GM12892 (cell line): ENCODE measurements at places on chromosomes 2 and 18.
A peak's percentile ranks its signal among the peaks of the same experiment; 100 is the strongest.

- DNase-seq = no peak
These were observed 7.5 kb upstream of the KDSR start for GRCh38 chr18:63374540-63374939.

GRCh38 chr18:68509902-68510301 lies 205.0 kb downstream of the TMX3 start:
- no peak for DNase-seq

DNA sequence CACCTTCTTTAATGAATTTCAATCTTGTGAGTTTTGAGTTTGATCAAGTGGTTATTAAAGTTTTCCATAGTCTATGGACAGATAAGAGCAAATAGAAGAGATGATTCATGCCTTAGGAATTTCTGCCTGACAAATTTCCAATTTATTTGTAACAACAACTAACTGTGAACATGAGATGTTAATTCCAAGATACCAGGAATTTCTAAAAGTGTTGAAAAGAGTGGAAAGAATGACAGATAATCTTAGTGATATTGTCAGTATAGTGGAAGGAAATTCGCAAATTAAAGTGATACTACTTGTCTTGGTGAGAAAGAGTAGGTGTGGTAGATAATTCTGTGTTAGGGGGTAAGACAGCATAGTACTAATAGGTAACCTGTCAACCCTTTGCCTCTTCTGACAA lies 82.4 kb downstream of the AGPS start:
- DNase-seq = no peak

DNA sequence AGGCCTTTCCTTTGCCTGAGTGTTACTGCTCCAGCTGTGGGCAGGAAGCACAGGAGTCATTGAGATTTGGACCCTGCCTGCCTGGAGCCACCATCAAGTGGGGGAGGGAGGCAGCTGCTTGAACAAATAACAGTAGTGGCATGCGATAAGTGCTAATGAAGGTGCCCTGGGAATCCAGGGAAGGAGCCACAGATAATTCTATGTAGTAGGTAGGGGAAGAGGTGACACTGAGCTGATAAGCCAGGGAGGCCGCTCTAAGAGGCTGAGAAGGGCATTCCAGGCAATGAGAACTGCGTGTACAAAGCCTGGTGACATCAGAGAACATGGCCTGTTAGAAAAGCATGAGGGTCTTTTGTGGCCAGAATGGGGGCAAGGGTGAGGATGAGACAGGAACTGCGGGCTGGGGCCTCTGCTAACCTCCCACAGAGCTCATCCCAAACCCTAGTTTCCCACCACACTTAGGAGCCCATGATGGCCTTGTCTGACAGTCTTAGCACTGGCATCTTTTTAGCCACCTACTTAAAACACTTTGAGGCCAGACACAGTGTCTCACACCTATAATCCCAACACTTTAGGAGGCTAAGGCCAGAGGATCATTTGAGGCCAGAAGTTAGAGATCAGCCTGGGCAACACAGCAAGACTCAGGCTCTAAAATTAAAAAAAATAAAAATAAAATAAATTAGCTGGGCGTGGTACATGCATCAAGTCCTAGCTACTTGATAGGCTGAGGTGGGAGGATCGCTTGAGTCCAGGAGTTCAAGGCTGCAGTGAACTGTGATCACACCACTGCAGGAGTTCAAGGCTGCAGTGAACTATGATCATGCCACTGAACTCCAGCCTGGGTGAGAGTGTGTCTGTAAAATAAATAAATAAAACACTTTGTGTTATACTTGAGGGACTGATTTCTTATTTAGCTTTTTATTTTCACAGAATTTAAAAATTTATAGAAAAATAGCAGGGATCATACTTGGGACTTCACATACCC lies 58.9 kb downstream of the TET3 start:
- no peak for DNase-seq

DNA sequence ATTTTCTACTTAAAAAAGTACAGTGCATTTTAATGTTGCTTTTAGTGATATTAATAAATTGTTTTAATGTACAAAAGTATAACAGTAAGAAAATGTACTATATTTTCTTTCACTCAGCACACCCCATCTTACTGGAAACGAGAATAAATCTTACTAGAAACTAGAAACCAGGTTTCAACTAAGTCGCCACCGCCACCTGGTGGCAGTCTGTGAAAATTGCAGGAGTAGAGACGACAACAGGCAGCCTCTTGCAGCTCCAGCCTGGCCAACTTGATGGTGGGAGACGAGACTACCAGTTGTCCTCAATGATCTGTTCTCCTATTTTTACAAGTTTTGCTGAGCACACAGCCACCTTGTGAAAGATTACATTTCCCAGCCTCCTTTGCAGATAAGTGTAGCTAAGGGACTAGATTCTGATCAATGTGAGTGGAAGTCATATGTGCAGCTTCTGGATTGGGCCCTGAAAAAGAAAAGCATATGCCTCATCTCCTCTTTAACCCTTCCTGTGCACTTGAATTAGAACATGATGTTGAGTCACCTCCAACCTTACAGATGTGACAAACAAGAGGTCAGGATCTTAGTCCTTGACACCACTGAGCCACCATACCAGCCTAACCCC lies 8.7 kb downstream of the OTOF start:
- peak; percentile 57 for DNase-seq

GRCh38 chr2:177327009-177327408 lies 62.5 kb upstream of the NFE2L2 start:
- DNase-seq = no peak

DNA sequence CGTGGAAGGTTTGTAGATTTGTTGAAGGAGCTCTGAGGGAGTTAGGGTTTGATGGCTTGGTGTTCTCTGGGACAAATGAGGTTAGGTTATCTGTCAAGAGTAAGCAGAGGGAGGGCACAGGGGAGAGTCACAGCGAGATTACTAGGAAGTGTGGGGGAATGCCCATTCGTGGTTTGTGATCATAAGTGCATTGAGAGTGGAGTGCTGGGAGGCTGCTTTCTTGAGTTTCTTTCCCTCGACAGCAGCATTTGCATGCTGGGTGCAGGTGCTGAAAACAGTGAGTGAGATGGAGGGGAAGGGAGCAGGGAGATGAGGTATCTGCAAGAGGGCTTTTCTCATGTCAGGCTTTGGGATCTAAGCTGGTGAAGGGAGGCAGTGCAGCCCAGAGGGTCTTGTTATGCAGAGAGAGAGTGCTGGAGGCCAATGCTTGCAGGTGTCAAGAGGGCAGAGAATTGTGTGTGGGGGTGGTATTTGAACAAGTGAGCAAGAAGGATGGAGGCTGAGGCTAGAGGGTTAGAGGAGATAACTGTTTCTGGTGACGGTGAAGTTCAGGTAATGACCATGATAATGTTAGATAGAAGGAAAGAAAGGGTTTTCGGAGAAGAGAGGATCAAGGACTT lies 8.8 kb downstream of the RALB start:
- DNase-seq = no peak

GRCh38 chr18:77069931-77070330 lies 62.7 kb downstream of the MBP start:
- no peak for DNase-seq

DNA sequence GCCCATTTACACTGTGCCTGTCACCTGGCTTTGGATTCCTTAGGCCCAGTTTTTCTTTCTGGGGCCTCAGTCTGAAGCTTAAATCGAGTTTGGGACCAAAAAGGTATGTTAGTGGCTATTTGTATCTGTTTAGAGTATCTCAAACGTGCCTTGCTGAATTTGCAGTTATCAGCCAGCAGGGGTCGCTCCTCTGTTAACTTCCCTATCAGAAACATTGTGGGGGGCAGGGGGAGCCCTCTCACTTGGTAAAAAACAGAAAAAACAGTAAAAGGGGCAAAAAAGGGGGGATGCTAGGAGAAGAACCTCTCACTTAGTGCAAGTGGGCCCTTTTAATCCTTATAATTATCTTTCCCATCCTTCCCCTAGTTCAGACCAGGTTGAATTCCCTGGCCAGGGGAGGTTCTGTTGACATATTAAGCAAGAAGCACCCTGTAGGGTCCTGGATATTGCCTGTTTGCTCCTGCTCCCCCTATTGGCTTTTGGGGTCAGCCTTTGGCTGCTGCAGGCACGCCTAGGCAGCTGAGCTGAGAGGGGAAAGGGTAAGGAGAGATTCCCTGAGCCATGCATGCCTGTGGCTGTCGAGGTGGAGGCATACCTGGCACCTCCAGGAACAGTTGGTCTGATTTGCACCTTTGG lies 8.8 kb upstream of the IFIH1 start:
- no peak for DNase-seq

DNA sequence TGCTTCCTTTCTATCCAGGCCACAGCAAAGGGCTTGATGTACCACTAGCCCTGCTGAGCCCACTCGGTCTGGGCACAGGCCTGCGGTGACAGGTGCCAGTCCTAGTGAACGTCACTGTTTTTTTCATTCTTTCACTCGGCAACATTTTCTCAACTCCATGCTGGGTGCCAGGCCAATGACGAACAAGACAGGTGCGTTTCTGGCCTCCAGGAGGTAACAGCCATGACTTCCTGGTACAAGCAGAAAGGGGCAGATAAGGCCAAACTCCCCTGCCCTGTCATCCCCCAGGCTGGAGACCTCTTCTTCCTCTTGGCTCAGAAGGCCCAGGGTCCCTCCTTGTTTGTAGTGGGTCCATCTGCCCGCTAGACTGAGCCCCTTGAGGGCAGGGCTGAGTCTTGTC lies 55.7 kb upstream of the OTOF start:
- DNase-seq = no peak

DNA sequence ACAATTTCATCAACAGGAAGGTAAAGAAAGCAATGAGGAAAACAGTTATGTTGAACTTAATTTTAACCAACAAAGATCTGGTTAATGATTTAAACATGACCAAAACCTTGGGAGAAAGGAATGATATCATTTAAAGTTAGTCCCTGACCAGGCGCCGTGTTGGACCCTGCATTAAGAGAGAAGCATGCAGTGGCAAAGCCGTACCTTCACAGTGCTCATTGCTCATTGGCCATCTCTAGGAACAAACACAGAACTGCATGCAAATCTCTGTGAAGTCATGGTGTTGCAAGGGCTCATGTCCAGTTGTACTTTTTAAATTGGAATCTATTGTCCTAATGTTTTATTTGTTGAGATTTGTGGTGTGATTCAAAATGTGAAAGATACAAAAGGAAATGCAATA lies 12.0 kb upstream of the SRBD1 start:
- no peak for DNase-seq

GRCh38 chr18:9762526-9762925 lies 54.4 kb downstream of the RAB31 start:
- DNase-seq = no peak

GRCh38 chr2:169034256-169034655 lies 3.1 kb upstream of the ABCB11 start:
- DNase-seq = no peak

GRCh38 chr2:227607941-227608340 lies 6.7 kb downstream of the SCYGR3 start:
- no peak for DNase-seq

DNA sequence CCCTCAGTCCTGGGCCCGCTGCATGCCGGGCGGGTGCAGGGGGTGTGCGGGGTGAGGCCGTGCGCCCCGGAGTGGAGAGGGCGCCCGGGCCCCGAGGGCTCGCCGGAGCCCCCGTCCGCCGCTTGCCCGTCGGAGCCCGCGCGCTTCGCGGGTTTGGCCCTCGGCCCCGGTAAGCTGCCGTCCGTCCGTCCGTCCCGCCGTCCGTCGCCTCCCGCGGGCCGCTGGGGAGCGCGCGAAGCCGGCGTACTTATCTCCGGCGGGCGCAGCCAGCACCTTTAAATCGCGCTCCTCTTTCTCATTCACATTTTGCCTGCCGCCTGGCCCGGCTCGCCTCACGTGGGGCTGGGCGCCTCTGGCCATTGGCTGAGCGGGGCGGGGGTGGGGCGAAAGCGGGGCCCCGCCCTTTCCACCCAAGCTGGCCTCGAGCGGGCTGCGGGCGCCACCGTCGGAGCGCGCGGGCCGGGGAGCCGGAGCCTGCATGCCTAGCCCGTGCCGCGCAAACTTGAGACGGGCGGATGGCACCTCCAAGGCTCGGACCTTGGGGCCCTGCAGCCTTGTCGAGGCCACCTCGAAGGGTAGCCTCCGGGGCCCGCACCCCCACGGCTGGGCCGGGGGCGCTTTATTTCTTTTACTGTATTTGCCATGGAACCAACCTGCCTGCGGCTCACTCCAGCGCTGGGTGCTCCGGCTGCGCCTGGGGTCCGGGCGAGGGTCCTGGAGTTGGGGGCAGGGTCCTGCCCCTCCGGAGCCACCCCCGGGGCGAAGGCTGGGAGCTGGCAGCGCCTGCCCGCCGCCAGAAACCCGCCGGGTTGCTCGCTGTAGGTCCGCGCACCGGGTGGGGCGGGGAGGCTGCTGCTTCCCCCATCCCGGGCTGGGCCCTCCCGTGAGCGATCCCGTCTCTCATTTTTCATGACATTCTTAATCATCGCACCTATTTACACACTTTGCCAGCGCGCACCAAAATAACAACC lies at the start of gene GBX2:
Gene GBX2, minus strand, starts transcription at position 277 of the 971 bp plus-strand sequence. CDS start 415 bp downstream, outside the sequence.
- DNase-seq = no peak

GRCh38 chr18:11224153-11224552 lies 74.8 kb upstream of the PIEZO2 start:
- no peak for DNase-seq

GRCh38 chr2:111121828-111122630 lies 1.3 kb downstream of the BCL2L11 start:
- DNase-seq = peak; percentile 72

DNA sequence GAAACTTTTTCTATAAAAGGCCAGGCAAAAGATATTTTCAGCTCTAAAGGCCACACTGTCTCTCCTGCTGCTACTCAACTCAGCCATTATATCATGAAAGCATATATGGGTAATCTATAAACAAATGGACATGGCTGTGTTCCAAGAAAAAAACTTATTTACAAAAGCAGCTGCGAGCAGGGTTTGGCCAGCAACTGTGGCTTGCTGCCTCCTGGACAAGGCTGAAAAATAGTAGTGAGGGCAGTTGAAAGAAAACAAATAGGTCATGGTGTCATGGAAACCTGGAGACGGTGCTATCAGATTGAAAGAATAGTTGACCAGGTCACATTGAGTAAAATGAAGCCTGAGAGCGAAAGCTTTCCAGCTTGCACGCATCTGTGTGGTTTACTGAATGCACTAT lies 89.2 kb upstream of the LRATD1 start:
- DNase-seq = no peak

DNA sequence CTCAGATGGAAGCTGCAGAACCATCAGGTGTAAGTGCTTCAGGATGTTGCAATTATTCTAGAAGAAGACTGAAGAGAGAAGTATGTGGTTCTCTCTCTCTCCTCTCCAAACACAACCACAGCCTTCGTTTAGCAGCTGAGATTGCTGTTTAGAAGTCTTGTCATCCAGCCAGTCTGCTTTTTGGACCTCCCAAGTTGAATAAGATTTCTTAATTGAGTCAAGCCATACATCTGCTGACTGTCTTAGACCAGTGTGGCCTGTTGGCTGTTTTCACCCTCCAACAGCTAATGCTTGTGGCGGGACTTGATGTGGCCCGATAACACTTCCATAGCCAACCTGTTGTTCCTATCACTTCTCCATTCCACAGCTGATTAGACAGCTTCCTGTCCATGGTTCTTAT lies 91.3 kb upstream of the TMEM17 start:
- no peak for DNase-seq

- DNase-seq = no peak
These were observed 77.8 kb upstream of the EHBP1 start for GRCh38 chr2:62627667-62628066.

GRCh38 chr2:112031473-112032223 lies 23.4 kb upstream of the TMEM87B start:
- no peak for DNase-seq
